CD4-positive, alpha-beta T cell treated with Interleukin-15 for 4 hours (primary cell): ENCODE measurements at places on chromosomes 16 and 17.

- no peak for DNase-seq
These were observed 115.3 kb downstream of the OR1D5 start for GRCh38 chr17:2947996-2948550.

GRCh38 chr16:83661656-83662055 is 146.1 kb upstream of the HSBP1 start:
- DNase-seq, result no peak

- DNase-seq, result no peak
These were observed 87.9 kb downstream of the ABR start for GRCh38 chr17:1091900-1092299.

DNA sequence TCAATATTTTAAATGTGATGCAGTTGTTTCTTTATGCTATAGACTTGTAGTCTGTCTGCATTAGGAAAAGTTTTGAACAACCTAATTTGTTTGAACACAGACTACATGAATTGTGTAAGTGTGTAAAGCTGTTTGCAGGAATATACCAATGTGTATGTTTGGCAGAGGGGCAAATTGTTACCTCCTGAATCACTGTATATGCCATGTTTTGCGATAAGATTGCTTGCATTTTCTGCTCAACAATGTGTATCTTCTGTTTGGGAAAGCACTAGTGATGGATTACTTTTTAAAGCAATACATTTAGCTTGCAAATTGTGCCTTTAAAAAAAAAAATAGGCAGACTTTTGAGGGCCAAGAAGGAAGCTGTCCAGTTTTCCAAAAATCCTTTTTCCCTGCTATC is 14.6 kb downstream of the RBBP6 start:
- no peak for DNase-seq

DNA sequence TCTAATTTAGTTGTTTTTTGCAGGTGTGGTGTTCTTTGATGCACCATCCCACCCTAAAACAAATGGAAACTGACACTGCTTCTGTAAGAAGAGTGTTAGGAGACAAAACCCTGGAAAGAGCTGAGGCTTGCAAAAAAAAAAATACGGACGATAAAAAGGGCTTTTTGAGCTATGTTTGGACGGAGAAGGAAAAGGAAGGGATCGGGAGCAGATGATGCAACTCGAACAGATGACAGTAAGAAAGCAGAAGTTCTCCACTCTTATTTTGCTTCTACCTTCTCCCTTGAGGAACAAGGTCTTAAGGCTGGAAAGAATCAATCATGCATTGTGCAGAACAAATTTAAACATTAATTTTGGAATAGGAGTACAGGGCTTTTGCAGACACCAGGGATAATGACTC is 136.7 kb downstream of the MAF start:
- no peak for DNase-seq

DNA sequence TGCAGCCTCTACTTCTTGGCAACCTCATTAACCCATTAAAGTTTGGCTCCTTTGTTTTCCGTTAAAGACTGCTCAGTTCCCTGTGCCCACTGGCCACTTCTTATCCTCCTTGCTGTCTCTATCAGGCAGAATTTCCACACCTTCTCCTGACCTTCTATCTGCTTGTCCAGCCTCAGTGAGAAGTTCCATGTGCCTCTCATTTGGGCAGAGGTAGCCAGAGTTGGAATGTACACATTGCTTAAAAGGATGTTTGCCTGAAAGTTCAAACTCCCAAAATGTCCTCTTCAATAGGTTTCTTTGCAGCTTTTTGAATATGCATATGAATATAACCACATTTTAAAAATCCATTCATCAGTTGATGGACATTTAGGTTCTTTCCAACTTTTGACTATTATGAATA is 47.0 kb downstream of the HSD17B2 start:
- no peak for DNase-seq

DNA sequence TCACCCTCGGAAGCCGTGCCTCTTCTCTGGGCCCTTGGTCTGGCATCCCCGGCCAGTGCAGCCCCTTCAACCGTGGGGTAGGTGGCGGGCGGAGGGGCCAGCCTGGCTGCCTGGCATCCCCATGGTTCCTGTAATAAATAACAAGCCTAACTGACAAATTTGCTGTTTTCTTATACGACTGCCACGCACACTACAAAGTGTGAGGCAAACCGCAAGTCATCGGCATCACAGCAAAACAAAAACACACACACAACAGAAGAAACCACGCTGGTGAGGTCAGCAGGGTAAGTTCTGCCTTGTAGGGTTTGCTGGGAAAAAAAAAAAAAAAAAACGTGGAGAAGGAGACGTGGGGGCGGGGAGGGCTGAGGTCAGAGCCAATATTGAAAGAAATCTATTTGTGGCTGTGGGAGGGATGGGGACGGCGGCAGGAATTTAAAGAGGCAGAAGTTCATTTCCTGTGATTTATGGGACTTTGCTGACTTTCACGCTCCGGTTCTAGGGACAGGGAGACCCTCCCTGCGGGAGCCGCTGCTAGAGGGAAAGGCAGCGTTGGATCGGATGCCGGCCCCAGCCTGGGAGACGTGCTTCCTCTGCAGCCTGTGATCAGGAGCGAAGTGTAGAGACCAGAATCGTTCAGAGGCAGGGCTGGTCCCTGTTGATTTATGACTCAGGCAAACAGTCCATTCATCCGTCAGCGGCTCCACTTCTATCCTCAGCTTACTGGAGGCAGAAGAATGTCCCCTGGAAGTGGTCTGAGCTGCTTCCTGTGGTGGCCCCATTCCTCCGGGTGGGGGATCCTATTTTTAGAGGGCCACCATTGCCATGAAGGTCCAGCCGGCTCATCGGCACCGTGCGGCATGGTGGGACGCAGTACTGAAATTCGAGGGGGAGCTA is 162.8 kb downstream of the FOXL1 start:
- DNase-seq, result no peak

DNA sequence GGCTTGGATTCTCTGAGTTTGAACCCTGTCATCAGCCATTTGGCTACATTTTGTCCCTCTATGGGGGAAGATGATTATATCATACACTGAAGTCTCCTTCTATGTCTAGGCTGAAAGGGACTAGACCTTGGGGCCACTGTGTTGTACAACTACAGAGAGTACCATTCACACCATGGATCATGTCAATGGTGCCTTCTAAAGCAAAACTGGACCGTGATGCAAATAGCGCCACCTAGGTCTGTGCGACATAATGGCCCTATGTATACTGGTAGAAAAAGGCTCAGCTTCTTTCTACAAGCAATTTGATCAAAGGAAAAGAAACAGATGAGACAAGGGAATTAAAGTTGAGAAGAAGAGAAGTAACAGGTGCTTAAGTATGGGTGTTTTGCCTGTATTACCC is 100.7 kb downstream of the LYRM1 start:
- no peak for DNase-seq

- DNase-seq, result no peak
These were observed 41.7 kb downstream of the EFCAB5 start for GRCh38 chr17:29982991-29983653.

DNA sequence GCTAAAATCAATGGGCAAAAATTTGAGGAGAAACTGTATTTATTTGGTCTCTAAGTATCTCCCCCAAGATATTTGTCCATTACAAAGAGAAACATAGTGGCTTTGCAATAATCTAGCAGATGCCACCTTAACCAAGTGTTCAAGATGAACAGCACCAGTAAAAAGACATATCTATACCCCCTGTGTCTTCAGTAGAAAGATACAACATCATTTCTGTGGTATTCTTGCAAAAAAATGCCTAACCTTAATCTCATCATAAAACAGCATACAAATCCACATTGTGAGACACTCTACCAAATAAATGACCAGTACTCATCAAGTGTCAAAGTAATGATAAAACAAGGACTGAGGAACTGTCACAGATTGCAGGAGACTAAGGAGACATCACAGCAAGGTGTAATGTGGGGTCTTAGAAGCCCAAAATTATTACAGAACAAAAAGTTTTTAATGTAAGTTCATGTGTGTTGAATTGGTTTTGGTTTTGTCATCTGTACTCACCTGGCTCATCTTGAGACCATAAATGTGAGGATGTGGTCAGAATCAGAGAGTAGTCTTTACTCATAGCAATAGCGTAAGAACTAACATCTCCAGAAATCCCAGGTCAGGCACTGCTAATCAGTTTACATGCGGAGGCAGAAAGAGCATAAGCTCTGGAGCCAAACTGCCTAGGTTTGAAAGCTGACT is 77.2 kb downstream of the AATF start:
- no peak for DNase-seq

DNA sequence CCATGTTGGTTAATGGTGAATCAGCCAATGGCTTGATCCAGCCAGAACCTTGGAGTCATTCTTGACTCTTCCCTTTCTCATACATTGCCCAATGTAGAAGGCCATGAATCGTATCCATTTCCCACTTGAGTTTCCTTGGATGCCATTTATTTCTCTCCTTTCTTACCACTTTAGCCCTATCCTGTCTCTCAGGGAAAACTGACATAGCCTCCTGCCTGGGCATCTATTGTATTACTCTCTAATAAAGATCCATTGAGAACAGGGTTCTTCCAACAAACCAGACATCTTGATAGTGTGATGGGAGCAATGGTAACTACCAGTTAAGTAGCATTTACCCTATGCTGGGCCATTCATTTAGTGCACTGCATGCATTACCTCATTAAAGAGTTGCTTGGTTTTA is 104.2 kb upstream of the CDH11 start:
- DNase-seq, result no peak

DNA sequence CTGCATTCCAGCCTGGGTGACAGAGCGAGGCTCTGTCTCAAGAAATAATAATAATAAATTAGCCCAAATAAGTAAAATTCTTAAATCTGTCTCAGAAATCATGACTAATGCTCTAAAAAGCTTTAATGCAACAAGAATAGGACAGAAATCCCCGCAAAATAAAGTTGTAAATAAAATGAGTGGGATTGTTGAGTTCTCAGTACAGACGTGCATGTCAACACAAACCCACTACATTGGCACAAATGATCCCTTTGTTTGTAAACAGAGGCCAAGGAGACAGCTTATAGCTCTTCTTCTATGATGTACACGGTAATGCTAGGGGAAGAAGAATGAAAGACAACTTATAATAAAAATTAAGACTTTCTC is 6.0 kb downstream of the STAT5B start:
- DNase-seq, result no peak

- DNase-seq, result no peak
These were observed 8.8 kb upstream of the ADAM11 start for GRCh38 chr17:44749980-44750318.

DNA sequence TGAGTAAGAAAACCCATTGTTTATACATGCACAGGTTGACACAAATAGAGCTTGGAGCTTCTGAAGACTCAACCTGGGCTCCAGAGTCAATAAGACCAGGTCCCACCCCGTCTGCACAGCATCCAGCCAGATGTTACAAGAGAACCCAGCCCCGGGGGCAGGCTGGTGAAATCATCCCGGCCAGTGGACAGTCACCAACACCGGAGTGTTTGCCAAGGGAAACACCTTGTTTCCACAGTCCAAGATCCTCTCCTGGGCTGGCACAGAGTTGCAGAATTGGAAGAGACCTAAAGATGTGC is 90.3 kb downstream of the RAB11FIP4 start:
- DNase-seq, result no peak

GRCh38 chr17:20981046-20981920 is 61.5 kb downstream of the USP22 start:
- DNase-seq, result no peak

GRCh38 chr17:73639932-73640331 is 4.3 kb downstream of the SDK2 start:
- no peak for DNase-seq

DNA sequence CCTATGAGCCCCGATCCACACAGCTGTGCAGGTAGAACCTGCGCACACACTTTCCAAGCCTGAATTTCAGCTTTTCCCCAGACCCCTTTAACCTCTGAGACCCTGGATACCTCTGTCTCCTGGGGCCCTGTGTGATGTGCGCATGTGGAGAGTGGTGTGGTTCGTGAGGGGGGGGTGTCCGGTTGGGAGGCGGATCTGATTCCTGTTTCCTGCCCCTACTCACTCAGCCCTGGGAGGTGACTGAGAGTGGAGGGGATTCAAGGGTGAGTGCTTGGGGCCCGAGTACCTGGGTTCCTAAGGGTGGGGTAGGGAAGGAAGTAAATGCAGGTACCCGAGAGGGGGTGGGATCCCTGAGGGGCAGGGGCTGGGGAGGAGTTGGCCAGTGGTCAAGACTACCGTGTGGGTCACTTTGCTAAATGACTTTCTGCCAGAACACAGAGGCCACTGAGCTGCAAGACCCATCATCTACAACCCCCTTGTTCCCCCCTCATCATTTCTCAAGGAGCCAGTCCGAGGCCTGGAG is 621 bp downstream of the ARHGEF15 start:
- no peak for DNase-seq

- DNase-seq, result no peak
These were observed 4.5 kb downstream of the TBX4 start for GRCh38 chr17:61456688-61457225.

DNA sequence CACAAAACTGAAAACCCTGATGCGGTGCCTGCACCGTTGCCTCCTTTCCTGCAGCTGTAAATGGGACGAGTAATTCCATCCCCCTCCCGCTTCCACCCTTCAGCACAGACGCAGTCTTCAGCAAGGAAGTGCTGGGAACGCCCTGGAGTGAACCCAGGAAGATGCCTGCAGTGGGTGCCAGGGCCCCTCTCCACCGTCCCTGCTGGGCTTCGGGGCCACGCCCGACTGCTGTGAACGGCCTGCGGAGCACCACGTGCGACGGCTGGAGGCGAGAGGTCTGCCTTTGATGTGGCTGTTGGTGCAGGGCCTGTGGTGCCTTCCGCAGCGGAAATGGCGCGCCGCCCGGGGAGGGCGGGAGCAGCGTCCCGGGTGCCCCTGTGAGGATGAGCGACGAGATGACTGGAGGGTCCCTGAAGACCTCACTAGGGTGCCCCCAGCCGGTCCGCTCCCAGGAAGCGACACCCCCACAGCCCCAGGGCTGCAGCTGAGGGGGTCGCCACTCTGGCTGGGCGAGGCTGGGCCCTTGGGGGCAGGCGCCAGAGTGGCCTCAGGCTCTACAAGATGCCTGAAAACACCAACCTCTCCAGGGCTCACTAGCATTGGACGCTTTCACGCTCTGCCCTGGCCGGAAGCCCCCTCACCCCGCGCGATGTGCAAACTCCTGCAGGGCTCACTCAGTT is 749 bp upstream of the MC1R start:
- peak; percentile 71 for DNase-seq

GRCh38 chr17:9258115-9259015 is 237.1 kb downstream of the NTN1 start:
- no peak for DNase-seq

- DNase-seq, result no peak
These were observed 113.8 kb downstream of the SOCS1 start for GRCh38 chr16:11142261-11142630.

DNA sequence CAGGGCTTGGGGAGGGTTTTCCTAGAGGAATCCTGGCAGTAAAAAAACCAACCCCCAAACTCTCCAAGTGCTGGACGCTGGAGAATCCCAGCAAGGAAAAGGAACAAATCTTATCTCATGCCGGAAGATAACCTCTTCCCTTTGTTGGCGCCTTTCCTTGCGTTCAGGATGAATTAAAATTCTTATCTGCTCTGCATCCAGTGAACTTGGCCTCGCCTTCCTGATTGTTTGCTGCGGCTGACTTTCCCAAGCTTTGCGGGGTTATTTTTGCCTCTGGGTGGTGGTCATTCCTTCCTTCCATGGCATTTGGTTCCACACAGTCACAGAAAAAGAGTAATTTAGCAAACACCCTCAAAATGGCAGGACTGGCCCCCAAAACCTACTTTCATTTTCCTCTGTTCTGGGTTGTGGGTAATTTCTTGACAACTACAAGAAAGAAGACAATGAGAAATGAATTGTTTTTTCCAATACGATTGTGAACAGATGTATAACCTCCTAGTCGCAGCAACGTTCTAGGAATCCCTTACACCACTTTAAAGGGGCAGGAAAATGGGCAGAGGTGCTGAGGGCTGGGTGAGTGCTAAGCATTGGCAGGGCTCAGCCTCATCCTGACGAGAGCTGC is 77.8 kb downstream of the MRC2 start:
- no peak for DNase-seq

GRCh38 chr16:30892670-30893416 is 1.0 kb downstream of the BCL7C start:
- DNase-seq, result no peak
